Activated CD8-positive, alpha-beta T cell treated with anti-CD3 and anti-CD28 coated beads for 36 hours (primary cell): ENCODE measurements at places on chromosomes 6 and 20. TPM values are rescaled to one million over a fixed set of nuclear protein-coding genes. Genes with fewer than 3 reads are reported as not detected.

Gene FAM83C
- total RNA-seq: not detected

Gene CDH4
- 0.11 TPM for total RNA-seq

Gene SIRPA
- 0.09 TPM for total RNA-seq

Gene DNAH8
- total RNA-seq: not detected

Gene C20orf204
- total RNA-seq: 2.8 TPM

Gene CGA
- total RNA-seq: not detected

- no peaks in the 10 kb centered on the region for H3K27me3 ChIP-seq
- H3K4me3 ChIP-seq: no peak overlapping the region
- no peak overlapping the region for H3K27ac ChIP-seq
Measured at GRCh38 chr20:1450926-1451491, 15.6 kb downstream of the NSFL1C start.

- peaks cover 20% of the 10 kb centered on the region for H3K27me3 ChIP-seq
- H3K27ac ChIP-seq: no peak overlapping the region
- no peaks in the 10 kb centered on the region for H3K36me3 ChIP-seq
- H3K4me3 ChIP-seq: no peak overlapping the region
Measured at GRCh38 chr6:1424306-1424927, 35.0 kb downstream of the FOXF2 start.

DNA sequence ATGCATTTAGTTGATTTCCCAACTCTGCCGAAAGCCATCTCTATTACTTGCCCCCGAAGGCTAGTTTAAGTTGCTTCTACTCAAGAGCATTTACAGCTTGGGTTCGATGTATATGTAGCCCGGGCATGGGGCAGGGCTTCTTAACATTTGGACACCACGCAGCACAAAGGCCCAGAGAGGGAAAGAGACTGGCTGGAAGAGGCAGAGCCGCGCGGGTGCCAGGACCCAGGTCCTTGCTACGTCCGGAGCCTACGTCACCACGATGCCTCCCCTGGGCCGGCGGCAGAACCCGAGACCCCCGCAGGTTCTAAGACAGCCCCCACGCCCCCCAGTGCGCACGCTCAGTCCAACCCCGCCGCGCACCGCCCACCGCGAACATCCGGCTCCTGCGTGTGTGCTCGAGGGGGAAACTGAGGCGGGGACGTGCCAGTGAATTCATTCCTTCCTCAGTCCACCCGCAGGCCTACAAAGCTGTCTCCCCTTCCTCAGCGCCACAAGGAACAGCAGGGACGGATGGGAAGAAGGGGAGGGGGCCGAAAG, 367 bp upstream of the PCIF1 start:
- peaks cover 13% of the 10 kb centered on the region for H3K36me3 ChIP-seq
- H3K4me3 ChIP-seq: peak overlapping the region; percentile 95
- peak; percentile 70 for DNase-seq
- H3K4me1 ChIP-seq: peaks cover 25% of the 10 kb centered on the region
- peak overlapping the region; percentile 96 for H3K27ac ChIP-seq

- DNase-seq: no peak
- no peak overlapping the region for H3K4me3 ChIP-seq
Measured at GRCh38 chr6:127513425-127513824, 5.7 kb downstream of the MTCL3 start.

GRCh38 chr6:129100164-129100563, 217.2 kb downstream of the LAMA2 start:
- no peak for DNase-seq
- H3K4me1 ChIP-seq: no peaks in the 10 kb centered on the region
- no peak overlapping the region for H3K27ac ChIP-seq
- no peak overlapping the region for H3K4me3 ChIP-seq
- H3K27me3 ChIP-seq: peaks cover 4% of the 10 kb centered on the region

- peak overlapping the region; percentile 92 for H3K27ac ChIP-seq
- H3K4me3 ChIP-seq: peak overlapping the region; percentile 95
Measured at GRCh38 chr20:33684533-33685327, 1.5 kb downstream of the E2F1 start.

DNA sequence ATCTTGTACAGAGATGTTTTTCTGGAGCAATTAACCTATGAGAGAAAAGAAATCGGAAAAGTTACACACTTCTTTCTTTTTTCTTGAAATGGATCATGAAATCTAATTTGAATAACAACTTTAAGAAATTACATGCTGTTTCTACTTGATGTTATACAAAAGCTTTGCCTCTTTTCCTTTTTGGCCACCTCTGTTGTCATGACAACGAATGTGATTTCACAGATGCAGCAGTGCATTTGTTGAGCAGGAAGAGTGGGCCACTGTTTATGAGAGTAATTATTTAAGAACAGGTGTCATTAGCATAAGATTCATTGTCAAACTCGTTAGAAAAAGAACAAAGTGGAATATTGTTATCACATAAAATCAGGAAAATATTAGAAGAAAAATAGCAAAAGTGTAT, 148.3 kb upstream of the IMPG1 start:
- no peaks in the 10 kb centered on the region for H3K27me3 ChIP-seq
- no peak overlapping the region for H3K4me3 ChIP-seq
- no peak overlapping the region for H3K27ac ChIP-seq
- H3K36me3 ChIP-seq: no peaks in the 10 kb centered on the region

DNA sequence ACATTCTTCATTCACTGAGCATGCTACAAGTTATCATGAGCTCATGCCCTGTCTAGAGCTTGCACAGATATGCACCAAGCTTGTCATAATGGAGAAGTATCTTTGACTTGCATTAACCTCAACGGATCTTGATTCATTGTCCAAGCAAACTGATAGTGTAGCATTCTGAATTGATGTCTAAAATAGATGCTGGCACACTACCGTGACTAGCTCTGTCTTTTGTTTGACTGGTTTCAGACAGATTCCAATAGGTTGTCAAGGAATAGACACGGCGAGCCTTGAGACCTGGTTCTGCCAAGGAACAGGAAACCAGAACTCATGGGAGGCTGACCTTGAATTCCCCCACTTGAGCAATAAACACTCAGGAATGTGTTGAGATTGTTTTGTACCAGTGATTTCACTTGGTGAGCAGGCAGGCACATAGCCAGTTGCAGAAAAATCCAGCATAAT, 1153.1 kb upstream of the GJE1 start:
- DNase-seq: no peak
- no peaks in the 10 kb centered on the region for H3K27me3 ChIP-seq
- H3K36me3 ChIP-seq: no peaks in the 10 kb centered on the region
- no peak overlapping the region for H3K27ac ChIP-seq
- H3K4me3 ChIP-seq: no peak overlapping the region

GRCh38 chr20:36098364-36098763, 56.2 kb upstream of the EPB41L1 start:
- H3K27me3 ChIP-seq: peaks cover 9% of the 10 kb centered on the region
- H3K36me3 ChIP-seq: no peaks in the 10 kb centered on the region
- H3K4me3 ChIP-seq: no peak overlapping the region
- peak; percentile 7 for DNase-seq
- peaks cover 10% of the 10 kb centered on the region for H3K4me1 ChIP-seq

DNA sequence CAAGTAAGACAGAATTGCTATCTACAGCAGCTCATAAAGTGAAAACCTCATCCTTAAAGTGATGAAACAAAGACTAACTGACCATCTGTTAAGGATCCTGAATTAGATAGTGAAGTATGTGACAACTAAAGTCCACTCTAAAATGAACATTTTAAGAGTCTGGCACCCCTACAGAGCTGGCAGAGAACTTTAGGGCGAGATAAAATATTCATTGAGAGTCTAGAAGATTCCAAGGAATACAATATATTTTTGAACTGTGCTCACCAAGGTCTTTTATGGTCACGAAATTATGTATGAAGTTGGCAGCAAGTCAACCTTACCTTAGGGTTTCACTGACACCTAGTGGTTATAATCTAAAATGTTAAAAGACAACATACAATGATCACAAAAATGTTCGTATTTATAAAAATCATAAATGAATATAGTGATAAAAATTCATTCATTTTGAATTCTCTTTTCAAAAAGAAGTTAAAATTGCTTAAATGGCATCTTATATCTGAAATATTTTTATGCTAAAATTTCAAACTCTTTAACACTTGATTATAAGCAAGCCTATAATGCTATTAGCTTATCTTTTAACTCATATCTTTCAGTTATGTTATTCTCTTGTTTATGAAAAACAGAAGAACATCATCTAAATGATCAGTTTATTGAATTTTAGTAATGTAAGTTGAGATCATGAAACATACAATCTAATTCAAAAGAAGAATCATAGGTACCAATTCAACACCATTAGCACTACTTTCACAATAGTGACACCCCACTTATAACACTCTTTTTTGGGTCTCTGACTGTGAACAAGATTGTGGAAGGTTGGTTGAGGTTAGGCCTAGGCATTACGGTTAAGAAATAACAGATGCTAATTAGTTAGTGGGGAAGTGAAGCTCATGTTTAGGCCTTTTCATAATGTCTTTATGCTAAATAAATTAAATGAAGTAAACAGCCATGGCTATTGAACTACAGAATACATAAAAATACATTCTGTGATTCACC, 27.5 kb downstream of the RSPH3 start:
- H3K4me3 ChIP-seq: no peak overlapping the region
- no peaks in the 10 kb centered on the region for H3K27me3 ChIP-seq
- no peak for DNase-seq
- peaks cover 12% of the 10 kb centered on the region for H3K36me3 ChIP-seq
- no peak overlapping the region for H3K27ac ChIP-seq
- no peaks in the 10 kb centered on the region for H3K4me1 ChIP-seq

GRCh38 chr6:37480951-37481534, 18.6 kb downstream of the CCDC167 start:
- H3K36me3 ChIP-seq: peaks cover 27% of the 10 kb centered on the region
- peaks cover 2% of the 10 kb centered on the region for H3K4me1 ChIP-seq
- no peak overlapping the region for H3K27ac ChIP-seq
- no peaks in the 10 kb centered on the region for H3K27me3 ChIP-seq
- H3K4me3 ChIP-seq: no peak overlapping the region
- DNase-seq: no peak

DNA sequence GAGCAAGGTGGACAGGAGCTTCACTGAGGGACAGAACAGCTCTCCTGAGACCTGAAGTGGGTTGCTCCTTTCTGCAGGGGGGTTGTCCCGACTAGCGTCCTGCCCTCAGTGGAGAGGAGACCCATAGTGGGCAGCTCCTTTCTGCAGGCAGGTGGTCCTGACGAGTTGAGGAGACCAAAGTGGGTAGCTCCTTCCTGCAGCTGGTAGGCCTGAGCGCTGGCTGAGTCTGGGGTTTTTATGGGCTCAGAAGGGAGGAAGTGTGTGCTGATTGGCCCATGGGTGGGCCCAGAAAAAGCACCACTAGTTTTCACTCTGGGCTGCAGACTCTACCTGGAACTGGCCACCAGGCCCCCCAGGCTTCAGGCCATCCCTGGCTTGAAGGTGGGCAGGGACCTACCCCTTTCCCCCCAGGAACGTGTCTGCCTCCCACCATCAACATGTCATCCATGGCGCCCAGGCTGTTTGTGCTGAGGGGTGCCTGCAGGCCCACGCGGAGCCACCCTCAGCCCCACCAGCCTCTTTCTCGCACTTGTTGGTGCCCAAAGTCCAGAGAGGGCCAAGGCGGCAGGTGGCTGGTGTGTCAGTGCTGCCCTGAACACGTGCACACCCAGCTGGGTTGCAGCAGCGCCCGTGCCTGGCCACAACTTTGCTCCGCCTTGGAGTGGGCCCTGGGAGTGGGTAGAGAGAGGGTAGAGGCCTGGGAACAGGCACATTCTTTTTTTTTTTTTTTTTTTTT, 1.6 kb upstream of the DEK start:
- H3K36me3 ChIP-seq: peaks cover 29% of the 10 kb centered on the region
- peak overlapping the region; percentile 90 for H3K4me3 ChIP-seq
- H3K27me3 ChIP-seq: no peaks in the 10 kb centered on the region
- H3K4me1 ChIP-seq: peaks cover 24% of the 10 kb centered on the region
- peak; percentile 25 for DNase-seq

DNA sequence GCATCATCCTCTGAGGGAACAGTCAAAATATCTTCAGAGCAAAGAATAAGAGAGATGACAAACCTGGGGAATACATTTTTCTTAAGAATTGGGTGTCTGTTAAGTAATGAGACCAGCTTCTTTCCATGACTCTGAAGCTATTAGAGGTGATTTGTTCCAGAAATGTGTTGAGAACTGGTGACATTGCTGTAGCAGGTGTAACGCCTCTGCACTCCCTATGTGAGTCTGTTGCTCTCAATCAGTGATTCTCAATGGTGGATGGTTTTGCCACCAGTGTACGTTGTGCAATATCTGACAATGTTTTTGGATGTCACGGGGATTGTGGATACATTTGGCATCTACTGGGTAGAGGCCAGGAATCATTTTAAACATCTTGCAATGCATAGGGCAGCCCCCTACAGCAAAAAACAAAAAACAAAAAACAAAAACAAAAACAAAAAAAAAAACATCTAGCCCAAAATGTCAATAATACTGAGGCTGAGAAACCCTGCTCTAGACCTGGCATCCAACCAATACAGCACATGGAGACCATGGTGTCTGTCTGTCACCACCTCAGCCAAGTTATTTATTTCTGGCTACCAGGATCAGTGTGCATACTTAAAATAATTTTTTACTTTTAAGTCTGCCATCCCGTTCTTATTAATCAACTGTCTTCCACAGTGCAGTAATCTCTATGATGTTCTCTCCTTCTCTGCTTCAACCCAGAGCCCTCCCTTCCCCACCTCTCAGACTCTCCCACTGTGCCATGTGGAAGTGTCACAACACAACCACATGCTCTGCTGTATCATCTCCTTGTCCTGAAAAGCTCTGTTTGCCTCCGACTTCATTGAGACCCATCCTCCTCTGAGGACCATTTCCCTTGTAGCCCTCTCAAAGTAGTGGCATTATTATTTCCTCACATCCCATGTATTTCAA, 43.7 kb downstream of the KLHL32 start:
- no peak for DNase-seq
- H3K4me1 ChIP-seq: no peaks in the 10 kb centered on the region
- H3K4me3 ChIP-seq: no peak overlapping the region
- no peak overlapping the region for H3K27ac ChIP-seq

DNA sequence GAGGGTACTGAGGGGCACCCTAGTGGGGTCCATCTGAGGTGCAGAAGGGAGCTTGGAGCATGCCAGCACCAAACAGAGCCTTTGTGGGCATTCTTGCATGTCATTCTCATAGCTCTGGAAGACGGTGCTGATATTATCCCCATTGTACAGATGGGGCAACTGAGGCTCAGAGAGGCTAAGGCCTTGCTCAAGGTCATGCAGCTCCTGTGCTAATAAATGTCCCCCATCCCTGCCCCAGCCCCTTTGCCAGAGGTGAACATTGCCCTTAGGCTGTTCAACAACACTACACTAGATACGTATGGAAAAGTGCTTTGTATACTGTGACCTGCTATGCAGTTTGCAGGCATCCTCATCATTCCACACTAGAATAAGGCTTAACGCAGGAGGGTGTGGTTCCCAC, 5.5 kb upstream of the EPB41L1 start:
- H3K4me1 ChIP-seq: peaks cover 2% of the 10 kb centered on the region
- DNase-seq: no peak
- no peak overlapping the region for H3K4me3 ChIP-seq
- peaks cover 18% of the 10 kb centered on the region for H3K27me3 ChIP-seq
- H3K27ac ChIP-seq: no peak overlapping the region

GRCh38 chr6:157770946-157771345, 52.1 kb upstream of the SNX9 start:
- H3K4me3 ChIP-seq: no peak overlapping the region
- no peak overlapping the region for H3K27ac ChIP-seq
- H3K27me3 ChIP-seq: peaks cover 2% of the 10 kb centered on the region
- DNase-seq: no peak

DNA sequence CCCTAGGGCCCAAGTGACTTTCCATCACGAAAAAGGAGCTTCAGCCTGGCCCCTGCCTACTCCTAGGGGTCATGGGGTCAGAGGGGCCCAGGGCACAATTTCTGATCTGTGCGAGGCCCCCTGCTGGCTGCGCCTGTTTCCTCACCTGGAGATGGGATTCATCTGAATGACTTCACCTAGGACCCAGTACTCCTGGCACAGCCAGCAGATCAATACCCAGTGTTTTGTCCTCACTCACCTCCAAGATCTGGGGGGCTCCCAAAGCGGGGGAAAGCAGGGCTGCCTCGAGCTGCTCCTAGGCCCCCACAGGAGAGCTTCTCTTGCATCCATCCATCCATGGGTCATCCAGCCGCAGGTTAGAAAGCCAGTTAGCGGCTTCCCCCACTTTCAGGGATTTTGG, 33.8 kb downstream of the CD40 start:
- no peaks in the 10 kb centered on the region for H3K36me3 ChIP-seq
- H3K4me1 ChIP-seq: no peaks in the 10 kb centered on the region
- H3K27ac ChIP-seq: no peak overlapping the region
